ENCODE measurements at places on chromosomes 1 and 21.
A peak's percentile ranks its signal among the peaks of the same experiment; 100 is the strongest.

DNA sequence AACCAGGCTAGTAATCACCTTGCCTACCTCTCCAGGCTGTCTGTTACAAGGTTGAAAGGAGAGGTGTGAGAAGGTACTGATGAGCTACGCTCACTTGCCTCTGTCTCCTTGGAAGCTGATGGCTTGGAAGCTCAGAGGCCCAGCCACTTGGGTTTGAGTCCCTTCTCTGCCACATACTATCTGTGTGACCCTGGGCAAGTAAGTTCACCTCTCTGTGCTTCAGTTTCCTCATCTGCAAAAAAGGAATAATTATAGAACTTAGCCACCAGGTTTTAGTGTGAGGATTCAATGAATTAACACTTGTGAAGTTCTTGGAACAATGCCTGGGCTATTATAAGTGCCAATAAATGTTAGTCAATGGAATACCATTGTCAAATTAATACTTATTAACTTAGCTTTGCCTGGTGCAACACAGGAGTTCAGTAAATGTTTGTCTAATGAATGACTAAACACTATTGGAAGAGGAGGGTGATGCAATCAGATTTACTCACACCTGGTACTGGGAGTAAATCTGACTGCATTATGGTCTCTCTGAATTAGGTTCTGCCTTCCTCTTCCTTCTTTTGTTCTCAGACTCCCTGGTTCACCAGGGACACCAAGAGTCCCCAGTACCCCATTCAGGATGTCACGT is 55.5 kb downstream of the TRABD2B start:
- DNase-seq: no peak

DNA sequence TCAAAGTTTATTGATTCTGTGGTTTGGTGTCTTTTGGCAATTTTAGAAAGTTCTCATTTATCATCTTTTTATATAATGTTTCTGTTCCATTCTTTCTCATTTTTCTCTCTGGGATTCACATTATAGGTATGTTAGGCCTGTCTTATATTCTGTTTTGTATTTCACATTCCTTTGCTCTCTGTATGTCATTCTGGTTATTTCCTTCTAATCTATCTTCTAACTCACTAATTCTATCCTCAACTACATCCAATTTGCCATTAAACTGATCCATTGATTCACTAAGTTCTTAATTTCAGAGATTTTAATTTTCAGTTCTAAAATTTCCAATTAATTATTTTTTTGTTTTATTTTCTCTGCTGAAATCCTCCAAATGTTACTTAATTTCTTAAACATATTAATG is 234.8 kb downstream of the FOXD2 start:
- no peak for DNase-seq

DNA sequence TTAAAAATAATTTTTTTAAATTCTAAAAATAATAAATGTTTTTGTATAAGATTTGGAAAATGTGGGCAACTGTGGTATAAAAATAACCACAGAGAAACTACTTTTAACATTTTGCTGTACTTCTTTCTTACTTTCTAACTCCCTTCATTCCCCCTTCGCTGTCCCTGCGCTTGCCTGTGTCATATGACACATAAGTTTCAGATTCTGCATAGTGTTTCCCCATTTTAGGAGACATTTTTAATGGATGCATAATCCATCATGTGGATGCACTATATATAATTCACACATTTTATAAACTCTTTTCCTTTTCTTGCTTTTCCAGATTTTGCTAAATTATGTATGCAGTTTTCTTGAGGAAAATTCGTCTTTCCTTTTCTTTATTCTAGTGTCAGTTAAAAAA is 16.3 kb downstream of the ATG4C start:
- DNase-seq: no peak

GRCh38 chr1:226658546-226659125 is 80.4 kb downstream of the ITPKB start:
- DNase-seq: no peak

GRCh38 chr21:41236352-41236973 is 68.5 kb downstream of the BACE2 start:
- DNase-seq: no peak

DNA sequence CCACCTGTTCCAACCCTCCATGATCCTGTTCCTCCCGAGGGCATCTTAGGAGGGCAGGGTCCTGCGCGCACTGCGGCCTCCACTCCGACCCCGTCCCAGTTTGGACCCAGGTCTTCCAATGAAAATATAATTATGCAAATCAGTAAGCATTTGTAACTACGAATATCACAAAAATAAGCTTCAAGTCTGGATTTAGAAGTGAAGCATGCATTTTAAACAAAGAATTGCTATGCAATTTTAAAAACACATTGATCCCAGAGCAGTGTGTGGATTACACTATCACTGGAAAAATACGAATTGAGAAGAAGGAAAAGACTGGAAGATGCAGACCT is 673 bp downstream of the PRMT2 start:
- DNase-seq: no peak

GRCh38 chr1:53662169-53662568 is 76.8 kb downstream of the GLIS1 start:
- peak; percentile 52 for DNase-seq

DNA sequence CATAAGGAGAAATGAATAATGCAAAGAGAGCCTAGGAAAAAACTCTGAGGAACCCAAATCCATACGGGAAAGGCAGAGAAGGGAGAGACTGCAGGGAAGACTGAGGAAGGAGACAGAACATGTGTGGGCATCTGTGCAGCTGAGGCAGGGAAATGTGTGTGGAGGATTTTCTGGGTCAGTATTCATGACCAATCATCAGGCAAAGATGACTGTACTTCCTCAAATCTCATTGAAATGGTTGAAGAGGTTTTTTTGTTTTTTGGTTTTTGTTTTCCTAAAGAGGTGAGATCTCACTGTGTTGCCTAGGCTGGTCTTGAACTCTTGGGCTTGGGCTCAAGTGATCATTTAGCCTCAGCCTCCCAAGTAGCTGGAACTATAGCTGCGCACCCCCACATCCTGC is 15.7 kb downstream of the DIP2A start:
- DNase-seq: no peak

- no peak for DNase-seq
Observed at GRCh38 chr21:42571391-42572150, 57.9 kb downstream of the SLC37A1 start.

DNA sequence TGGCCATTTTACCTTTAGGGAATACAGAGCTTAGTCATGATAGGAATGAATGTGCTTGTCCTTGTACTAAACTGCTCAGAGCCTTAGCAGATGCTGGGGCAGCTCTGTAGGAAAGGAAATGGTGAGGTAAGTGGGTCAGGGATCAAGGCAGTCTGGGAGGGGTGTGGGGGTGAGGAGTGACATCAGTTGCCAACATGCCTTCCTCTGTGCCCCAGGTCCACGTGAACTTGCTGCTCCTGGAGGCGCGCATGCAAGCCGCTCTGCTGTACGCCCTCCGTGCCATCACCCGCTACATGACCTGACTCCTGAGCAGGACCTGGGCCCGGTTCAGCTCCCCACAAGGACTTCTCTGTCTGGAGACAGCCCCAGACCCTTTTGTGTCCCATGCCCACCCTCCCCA is 21.2 kb downstream of the SESN2 start:
- no peak for DNase-seq

GRCh38 chr21:14629461-14629860 is 83.3 kb upstream of the SAMSN1 start:
- no peak for DNase-seq

- DNase-seq: no peak
Observed at GRCh38 chr1:209809611-209810010, 3.7 kb upstream of the IRF6 start.

DNA sequence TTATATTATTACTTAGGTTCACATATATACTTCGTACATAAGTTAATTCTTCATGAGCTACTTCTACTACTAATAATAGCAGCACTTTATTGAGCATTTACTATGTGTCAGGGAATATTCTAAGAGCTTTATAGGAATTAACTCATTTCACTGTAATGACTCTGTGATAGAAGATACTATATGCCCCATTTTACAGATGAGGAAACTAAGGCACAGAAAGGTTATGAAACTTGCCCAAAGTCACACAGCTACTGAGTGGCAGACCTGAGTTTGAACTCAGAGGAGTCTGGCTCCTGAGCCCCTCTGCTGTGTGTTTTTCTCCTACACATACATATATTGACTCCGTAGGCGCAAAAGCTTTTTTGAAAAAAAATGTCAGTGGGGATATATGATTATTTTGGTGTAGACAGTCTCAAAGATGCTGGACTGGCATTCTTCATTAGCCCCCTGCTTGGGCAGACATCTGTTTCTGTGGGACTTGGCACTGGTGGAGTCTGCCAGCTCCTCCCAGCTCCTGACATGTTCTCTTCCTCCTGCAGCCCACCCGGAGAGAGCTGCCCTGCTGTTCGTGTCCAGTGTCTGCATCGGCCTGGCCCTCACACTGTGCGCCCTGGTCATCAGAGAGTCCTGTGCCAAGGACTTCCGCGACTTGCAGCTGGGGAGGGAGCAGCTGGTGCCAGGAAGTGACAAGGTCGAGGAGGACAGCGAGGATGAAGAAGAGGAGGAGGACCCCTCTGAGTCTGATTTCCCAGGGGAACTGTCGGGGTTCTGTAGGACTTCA is 70.9 kb downstream of the TCP10L start:
- DNase-seq: no peak

DNA sequence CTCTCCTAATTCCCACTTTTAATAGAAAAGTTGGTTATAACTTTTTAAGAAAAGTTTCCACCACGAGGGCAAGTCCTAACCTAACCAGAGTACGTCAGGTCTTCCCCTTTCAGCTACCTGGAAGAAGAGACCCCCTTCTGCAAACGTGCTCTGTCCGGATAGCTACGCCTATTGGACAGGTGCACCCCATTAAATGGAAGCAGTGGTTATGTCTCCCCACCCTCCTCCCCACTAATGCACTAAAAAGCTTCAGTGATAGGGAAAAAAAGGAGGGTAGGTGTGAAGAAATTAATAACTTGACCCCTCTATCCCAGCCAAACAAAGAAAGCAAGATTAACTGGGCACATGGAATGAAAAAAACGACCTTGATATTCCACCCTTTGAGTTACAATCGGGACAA is 7.7 kb downstream of the GLUL start:
- no peak for DNase-seq

GRCh38 chr1:204288021-204288588 is 71.6 kb downstream of the PLEKHA6 start:
- peak; percentile 20 for DNase-seq

DNA sequence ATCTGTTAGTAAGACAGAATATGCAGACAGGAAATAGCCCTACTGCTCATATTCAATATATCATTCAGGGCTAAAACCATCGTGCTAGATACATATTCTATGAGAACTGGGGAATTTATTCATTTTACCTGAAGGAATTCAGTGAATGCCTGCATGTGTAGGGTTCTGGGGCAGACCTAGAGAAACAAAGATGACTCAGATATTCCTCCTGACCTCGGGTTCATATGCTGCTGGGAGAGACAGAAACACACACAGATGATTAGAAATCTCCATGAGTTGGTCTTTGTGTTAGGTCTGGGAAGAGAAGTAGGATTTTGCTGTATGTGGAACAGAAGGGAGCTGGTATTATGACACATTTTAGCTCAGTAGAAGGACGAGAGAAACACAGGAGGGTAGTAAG is 176.5 kb upstream of the ST6GALNAC5 start:
- peak; percentile 26 for DNase-seq

DNA sequence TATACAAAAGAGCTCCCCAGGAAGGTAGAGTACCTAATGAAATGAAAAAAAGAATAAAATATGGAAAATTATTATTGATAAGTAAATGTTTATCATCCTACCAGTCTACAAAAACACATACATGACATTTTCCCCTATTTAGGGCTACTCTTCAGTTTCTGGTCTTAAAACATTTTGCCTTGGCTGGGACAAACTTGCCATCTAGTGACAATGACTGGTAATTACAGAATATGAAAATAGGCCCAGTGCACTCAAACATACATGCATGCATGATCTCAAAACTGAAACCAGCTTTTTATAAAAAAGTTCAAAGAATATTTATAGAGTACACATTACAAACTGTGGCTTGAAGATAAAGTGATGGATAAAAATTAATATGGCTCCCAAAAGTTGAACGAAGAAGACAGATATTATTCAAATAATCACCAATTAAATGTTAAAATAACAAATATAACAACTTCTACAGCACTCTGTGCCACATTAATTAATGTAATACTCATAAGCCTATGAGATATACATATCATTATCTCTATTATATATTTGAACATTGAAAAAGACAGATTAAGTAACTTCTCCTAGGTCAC is 10.5 kb upstream of the RNPC3 start:
- DNase-seq: peak; percentile 68

DNA sequence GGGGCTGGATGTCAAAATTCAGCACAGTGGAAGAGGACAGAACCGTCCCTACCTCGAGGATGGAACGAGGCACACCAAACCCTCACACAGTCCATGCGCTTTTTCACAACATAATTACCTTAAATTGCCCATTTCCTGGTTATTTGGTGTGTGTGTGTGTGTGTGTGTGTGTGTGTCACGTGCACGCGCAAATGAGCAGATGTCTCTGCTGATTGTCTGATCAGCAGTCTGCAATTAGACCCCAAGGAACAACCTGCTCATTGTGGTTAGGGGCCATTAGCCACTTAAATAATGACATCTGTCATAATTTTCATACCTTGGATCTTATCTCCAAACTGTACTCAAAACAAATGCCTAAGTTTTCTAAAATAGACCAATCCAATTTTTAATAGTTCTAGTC is 23.2 kb downstream of the AVPR1B start:
- no peak for DNase-seq

- DNase-seq: no peak
Observed at GRCh38 chr1:74530892-74531291, 18.5 kb upstream of the LRRC53 start.

DNA sequence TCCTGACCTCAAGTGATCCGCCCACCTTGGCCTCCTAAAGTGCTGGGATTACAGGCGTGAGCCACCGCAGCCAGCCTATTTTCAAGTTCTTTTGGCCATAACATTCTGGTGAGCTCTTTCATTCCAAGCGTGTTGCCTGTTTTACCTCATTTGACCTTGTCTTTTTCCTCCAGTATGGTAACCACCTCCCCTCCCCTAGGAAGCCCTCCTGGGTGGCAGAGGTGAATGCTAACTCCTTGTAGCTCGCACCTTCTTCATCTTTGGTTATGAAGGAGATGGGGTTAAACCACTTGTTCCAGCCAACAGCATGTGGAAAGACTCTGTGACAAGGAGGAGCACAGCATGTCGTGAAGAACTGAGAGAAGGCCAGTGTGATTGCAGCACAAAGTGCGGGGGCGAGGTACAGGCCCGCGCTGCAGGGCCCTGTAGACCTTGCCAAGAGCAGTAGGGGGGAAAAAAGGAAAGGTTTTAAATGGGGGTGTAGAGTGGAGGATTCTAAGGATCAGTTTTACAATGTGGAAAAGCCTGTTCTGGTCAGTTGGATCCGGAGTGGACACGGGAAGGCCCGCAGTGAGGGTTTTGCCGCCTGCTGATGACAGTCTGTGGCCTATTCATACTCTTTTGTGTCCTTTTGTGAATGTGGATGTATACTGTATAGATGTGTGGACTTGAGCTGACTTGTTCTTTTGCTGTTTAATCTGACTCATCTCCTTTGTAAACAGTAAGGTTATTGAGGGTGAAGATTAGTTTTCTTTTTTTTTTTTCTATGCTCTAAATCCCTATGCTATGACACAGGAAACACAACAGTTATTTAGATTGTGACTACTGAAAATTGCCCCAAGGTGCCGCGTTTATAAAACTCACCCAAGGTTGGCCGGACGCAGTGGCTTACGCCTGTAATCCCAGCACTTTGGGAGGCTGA is 7.5 kb upstream of the ZNF436 start:
- DNase-seq: peak; percentile 51

- no peak for DNase-seq
Observed at GRCh38 chr1:112110031-112110430, 120.6 kb upstream of the KCND3 start.

Data from fibroblast of skin of scalp (primary cell).